IMR-90 (cell line): ENCODE measurements at places on chromosomes 12 and 14. TPM values are rescaled to one million over a fixed set of nuclear protein-coding genes. Genes with fewer than 3 reads are reported as not detected.
A peak's percentile ranks its signal among the peaks of the same experiment; 100 is the strongest.

DNA sequence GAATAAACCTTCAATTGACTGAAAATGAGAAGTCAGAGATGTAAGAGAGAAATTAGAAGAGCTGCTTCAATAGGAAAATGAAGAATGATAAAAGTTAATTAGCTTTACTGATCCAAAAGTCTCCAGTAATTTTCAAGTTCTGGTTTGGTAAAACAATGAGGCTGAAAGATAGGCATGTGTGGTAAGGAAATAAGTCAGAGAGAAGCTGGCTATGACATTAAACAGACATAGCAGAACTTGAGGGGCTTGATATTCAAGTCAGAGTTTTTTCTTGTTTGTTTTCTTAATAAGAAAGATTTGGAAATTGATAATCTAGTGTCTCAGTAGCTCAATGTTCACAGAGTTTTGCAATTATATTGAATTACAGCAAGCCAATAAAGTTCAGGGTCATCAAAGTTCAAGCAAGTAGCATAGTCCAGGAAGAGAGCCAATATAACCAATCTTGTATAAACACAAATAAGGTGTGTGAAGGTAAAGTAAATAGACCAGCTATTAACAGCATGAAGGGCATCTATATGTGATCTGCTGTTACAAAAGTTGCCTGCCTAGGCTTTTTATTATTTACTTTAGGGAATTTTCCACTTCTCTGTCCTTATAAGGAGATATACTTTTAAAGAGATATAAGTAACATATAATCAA lies 1111.5 kb downstream of the TRHDE start:
- no peak overlapping the region for H3K4me3 ChIP-seq
- no peak overlapping the region for H3K27ac ChIP-seq
- H3K4me1 ChIP-seq = no peaks in the 10 kb centered on the region
- H3K27me3 ChIP-seq = no peaks in the 10 kb centered on the region

GRCh38 chr12:1093166-1093751 lies 102.2 kb downstream of the ERC1 start:
- peak; percentile 67 for DNase-seq
- H3K27ac ChIP-seq = no peak overlapping the region
- H3K4me3 ChIP-seq = no peak overlapping the region
- H3K36me3 ChIP-seq = no peaks in the 10 kb centered on the region

- H3K4me3 ChIP-seq = no peak overlapping the region
- no peaks in the 10 kb centered on the region; the same call in 1 of the 2 replicates for H3K4me1 ChIP-seq
- no peak for DNase-seq
- no peaks in the 10 kb centered on the region for H3K36me3 ChIP-seq
- H3K27ac ChIP-seq = no peak overlapping the region
Observed at GRCh38 chr12:120886199-120887018, 17.7 kb downstream of the SPPL3 start.

DNA sequence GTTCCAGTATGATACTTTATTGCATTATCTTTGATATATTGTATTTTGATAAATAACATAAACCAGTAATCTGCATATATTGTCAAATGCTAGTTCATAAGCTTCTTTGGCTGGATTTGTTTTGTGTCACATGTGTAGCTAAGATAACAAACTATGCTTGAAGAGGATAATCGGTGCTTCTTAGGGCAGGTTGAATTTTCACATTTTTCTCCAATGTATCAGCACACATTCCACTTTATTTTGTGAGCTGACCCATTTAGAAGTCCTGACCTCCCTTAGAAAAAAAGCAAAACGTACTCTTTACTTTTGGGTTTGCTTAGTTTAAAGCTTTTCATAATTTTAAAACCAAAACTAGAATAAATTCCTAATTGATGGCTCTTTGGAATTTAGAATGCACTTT lies 277.7 kb upstream of the DDHD1 start:
- H3K36me3 ChIP-seq = no peaks in the 10 kb centered on the region
- H3K27ac ChIP-seq = no peak overlapping the region
- peak; percentile 41 for DNase-seq
- H3K4me1 ChIP-seq = peaks cover 6% of the 10 kb centered on the region

GRCh38 chr14:23831596-23831995 lies 122.0 kb upstream of the DHRS4 start:
- no peaks in the 10 kb centered on the region for H3K4me1 ChIP-seq
- H3K27ac ChIP-seq = no peak overlapping the region
- H3K4me3 ChIP-seq = no peak overlapping the region

DNA sequence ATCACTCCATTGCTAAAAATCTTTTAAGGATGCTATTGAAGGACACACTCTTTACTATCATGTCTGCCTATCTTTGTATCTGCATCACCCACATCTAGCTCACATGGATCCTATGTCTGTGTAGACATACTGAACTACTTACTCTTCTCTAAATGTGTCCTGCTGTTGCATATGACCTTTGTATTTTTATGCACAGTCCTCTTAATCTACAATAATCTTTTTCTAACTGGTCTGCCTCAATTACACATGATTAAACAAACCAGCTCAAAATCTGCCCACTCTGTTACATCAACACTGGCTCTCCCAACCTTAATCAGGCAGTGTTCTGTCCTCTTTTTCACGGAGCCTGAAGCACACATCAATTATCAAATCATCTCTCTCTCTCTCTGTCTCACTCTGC lies 316.3 kb upstream of the MGAT4C start:
- H3K4me1 ChIP-seq = no peaks in the 10 kb centered on the region
- H3K27ac ChIP-seq = no peak overlapping the region
- DNase-seq = no peak

DNA sequence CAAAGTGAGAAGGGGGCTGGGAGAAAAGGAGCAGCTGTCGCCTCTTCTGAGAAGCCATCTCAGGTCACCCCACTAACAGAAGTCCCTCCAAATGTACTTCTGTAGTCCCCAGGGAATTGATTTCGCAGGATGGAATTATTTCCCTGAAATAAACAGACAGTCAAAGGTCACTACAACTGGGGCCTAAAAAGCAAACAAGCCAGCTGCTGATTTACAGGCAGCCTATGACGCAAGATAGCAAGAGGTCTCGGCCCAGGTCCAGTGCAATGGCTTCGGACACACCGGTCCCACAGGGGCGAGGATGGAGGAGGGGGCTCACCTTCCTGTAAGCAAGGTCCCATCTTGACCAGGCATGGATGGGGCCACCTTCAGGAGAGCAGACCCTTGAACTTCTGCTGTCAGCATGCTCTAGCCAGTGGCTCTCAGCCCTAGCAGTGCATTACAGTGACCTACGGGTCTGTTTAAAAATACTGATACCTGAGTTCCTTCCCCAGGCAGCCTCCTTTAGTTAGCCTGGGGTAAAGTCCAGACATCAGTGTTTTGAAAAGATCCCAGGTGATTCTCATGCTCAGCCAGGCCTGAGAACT lies 18.1 kb downstream of the NUAK1 start:
- no peak overlapping the region for H3K4me3 ChIP-seq
- H3K27ac ChIP-seq = no peak overlapping the region
- no peaks in the 10 kb centered on the region for H3K36me3 ChIP-seq
- peaks cover 5% of the 10 kb centered on the region for H3K4me1 ChIP-seq
- H3K27me3 ChIP-seq = no peaks in the 10 kb centered on the region

- DNase-seq = no peak
- no peaks in the 10 kb centered on the region for H3K27me3 ChIP-seq
- no peaks in the 10 kb centered on the region for H3K36me3 ChIP-seq
- no peaks in the 10 kb centered on the region for H3K4me1 ChIP-seq
- no peak overlapping the region for H3K4me3 ChIP-seq
- H3K27ac ChIP-seq = no peak overlapping the region
Observed at GRCh38 chr12:129276361-129277060, 423.2 kb downstream of the GLT1D1 start.

The MYF6 gene
- not detected in 2 replicates for total RNA-seq

The NINJ2 gene
- total RNA-seq = not detected in 2 replicates

The MYH6 gene
- not detected in 2 replicates for total RNA-seq
